SK-MEL-5 (cell line): ENCODE measurements at places on chromosomes 5 and 9. TPM values are rescaled to one million over a fixed set of nuclear protein-coding genes. Genes with fewer than 3 reads are reported as not detected.

CDO1 gene
- 0.42 and 1.1 TPM in 2 replicates for total RNA-seq

GPRIN1 gene
- total RNA-seq: 4.1 and 5.0 TPM in 2 replicates

FCHO2 gene
- 6.7 and 9.7 TPM in 2 replicates for total RNA-seq

GRM6 gene
- not detected in 2 replicates for total RNA-seq

GFRA3 gene
- total RNA-seq: not detected in 2 replicates

GABRA6 gene
- total RNA-seq: not detected in 2 replicates

PSIP1 gene
- total RNA-seq: 38.8 and 41.2 TPM in 2 replicates

GAPVD1 gene
- 44.0 and 48.9 TPM in 2 replicates for total RNA-seq

FLT4 gene
- 0.58 and 2.0 TPM in 2 replicates for total RNA-seq

GRIA1 gene
- not detected in 2 replicates for total RNA-seq

LECT2 gene
- total RNA-seq: not detected in 2 replicates

LEAP2 gene
- total RNA-seq: 1.1 and 1.9 TPM in 2 replicates

RETREG1 gene
- total RNA-seq: 47.9 and 49.3 TPM in 2 replicates

ACO1 gene
- 43.8 and 47.2 TPM in 2 replicates for total RNA-seq

ARHGEF37 gene
- total RNA-seq: 1.8 and 2.6 TPM in 2 replicates

PLK2 gene
- 125 and 156 TPM in 2 replicates for total RNA-seq

PKD2L2 gene
- 0.11 TPM in 2 replicates for total RNA-seq

NAIF1 gene
- 11.9 and 15.1 TPM in 2 replicates for total RNA-seq

C5orf47 gene
- total RNA-seq: 0.03 and 0.11 TPM in 2 replicates

GPX8 gene
- total RNA-seq: 95.2 and 96.6 TPM in 2 replicates

SMIM15 gene
- 52.4 and 54.2 TPM in 2 replicates for total RNA-seq

SLC6A18 gene
- total RNA-seq: not detected in 2 replicates

PRRX2 gene
- 0.29 and 0.40 TPM in 2 replicates for total RNA-seq

TIGD6 gene
- 5.5 and 6.6 TPM in 2 replicates for total RNA-seq

ECSCR gene
- not detected in 2 replicates for total RNA-seq

NEUROG1 gene
- not detected in 2 replicates for total RNA-seq

ISL1 gene
- total RNA-seq: 2.7 and 3.7 TPM in 2 replicates

HMCN2 gene
- total RNA-seq: 0.03 TPM in 1 of 2 replicates, not detected in the other

TMOD1 gene
- 3.0 and 3.3 TPM in 2 replicates for total RNA-seq

NUTM2F gene
- not detected in 2 replicates for total RNA-seq

THBS4 gene
- total RNA-seq: 0.48 TPM in 1 of 2 replicates, not detected in the other

PIP5KL1 gene
- total RNA-seq: 0.32 TPM in 1 of 2 replicates, not detected in the other

MEIKIN gene
- total RNA-seq: not detected in 2 replicates
